ENCODE measurements at places on chromosomes 2 and 18.

DNA sequence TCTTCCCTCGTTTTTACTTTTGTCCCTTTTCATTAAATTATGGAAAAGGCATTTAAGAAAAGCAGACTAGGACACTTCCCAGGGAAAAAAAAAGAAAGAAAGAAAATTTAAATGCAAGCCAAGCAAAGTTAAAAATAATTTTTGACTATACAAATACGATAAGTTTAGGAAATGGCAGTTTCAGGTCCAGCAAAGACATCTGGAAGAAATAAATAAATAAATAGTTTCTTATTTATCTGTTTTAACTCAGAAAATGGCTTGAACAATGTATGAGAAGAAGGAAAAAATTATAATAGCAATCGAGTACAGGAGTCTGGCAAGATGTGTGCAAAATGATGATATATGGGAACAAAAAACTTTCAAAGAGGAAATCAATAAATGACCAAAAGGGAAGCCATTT is 114.6 kb upstream of the NCKAP5 start:
- DNase-seq, result no peak

DNA sequence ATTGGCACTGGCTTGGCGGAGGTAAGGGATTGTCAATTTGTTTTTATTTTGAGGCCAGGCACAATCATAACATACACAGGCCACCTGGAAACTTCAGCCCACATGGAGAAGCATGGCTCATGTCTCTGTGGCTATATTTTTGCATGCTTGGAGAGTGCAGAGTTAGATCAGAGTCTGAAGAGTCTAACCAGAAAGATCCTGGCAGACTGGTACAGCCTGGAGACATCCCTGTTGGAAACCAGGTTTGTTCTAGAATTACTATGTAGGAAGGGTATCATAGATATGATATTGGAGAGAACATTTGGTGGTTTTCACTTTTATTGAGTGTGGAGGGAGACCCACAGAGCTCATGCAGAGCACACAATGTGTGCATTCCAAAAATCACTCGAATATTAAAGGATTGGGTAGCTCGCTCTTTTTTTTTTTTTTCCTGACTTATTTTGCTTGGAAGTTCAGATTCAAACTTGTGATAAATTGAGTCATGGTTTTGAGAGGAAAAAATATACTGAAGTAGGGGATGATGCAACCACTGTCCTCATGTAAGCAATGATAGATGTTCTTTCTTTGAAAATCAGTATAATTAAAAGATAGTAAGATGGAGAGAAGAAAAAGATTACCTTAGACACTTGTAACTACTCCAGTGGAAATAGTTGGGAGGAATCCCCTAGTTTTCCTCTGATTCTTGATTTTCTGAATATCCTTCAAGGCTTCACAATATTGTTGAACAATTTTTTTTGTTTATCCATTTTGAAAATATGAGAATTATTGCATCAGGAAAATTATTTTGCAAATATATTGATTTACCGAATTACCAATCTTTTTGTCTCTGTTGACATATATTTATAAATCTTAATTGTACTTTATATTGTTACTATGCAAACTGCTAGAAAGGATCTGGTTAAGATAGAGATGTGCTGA is 185.7 kb upstream of the ZEB2 start:
- DNase-seq, result no peak

DNA sequence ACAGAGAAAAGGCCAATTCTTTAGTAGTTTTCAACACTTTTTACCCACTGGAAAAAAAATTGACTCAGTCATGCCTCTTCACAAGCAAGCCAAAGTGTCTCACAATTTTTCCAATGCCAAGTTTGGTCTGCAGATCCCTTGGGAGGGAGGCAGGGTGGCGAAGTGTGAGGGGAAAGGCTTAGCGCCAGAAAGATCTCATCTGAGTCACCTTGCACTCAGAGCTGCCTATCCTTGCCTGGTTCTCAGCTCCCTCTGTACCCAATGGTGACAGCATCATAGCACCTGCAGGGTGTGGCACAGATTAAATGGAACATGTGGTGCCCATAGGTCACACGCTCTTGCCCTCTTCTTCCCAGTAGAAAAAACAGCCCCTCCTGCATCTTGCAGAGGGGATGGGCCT is 55.2 kb upstream of the GYPC start:
- DNase-seq, result no peak

- DNase-seq, result no peak
These were observed 50.9 kb downstream of the NCAPH start for GRCh38 chr2:96386470-96386869.

GRCh38 chr2:60899230-60899891 is 18.0 kb downstream of the REL start:
- DNase-seq, result no peak

- no peak for DNase-seq
These were observed 199.4 kb downstream of the LRRTM1 start for GRCh38 chr2:80105015-80105640.

DNA sequence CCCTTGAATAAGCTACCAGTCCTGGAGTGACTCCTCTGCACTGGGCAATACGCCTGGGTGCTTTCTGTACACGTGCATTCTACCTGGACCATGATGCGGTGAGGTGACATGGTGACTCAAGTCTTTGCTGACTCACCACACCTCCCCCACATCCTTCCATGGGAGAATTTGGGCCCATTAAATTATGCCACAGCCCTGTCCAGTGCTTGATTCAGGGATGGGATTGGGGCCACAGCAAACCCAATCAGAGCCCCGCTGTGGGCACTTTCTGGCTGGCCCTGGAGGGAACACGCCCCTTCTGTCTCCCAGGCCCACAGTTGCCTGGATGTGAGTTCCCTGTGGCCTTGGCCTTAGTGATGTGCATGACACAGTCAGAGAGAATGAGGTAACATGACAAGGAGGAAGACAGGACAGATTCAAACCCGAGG is 86.9 kb downstream of the LRRC30 start:
- no peak for DNase-seq

DNA sequence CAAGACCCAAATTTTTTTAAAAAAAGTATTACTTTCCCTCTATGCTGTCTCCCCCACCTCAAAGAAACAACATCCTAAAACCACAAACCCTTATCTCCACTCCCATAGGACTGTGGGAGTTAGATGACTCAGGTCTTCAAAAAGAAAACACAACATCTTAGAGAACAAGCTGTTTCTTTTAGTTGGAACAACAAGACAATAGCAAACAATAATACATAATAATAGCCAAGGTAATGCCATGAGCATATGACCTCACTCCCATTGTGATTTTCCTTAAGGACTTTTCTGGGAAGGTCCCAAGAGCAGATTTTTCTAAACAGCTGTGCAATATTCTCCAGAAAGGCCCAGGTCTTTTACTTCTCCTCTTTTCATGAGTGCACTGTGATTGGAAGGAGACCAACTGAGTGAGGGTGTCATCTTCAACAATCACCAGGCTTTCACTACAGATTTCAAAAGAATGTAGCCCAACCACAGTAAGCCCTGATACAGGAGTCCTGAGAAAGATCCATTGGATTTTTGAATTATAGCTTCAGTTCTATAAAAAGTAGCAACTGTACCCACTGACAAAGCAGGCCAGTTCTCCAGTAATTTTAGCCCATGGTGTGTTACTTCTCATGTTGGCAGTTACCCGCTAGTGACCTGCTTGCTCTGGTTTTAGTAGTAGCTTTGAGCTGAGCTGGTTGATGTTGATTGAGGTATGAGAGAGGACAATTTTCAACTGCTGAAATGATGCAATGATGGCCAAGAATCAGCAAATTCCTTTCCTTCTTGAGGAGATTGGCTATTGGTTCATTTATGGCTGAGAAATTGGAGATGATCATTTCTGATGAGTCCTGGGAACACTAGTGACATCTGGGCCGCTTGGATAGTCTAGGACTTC is 144.5 kb upstream of the TCF4 start:
- DNase-seq, result no peak

DNA sequence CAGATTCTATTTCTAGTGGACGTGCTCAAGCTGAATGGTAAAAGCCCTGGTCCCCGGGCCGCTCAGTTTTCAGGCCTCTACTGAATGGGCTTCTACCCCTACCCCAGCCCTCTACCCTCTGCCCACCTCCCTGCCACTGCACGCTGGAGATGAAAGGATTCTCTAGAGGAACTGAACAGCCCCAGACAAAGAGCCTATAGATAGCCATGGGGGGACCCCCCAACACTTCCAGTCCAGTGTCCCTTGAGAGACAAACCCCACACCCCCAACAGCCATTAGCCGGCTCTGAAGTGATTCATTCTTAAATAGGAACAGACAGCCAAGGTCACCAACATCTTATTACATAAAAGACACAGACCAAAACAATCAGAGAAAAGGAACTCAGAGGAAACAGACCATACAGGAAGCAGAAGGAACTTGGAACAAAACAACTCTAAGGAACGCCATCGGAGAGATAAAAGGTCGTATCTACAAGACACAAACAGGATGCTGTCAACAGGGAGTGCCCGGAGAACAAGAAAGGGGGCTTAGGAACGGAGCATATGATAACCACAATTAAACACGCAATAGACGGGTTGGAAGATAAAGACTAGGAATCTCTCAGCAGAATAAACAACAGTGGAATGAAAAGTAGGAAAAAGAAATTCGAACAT is 23.5 kb downstream of the TMEM37 start:
- DNase-seq, result no peak

DNA sequence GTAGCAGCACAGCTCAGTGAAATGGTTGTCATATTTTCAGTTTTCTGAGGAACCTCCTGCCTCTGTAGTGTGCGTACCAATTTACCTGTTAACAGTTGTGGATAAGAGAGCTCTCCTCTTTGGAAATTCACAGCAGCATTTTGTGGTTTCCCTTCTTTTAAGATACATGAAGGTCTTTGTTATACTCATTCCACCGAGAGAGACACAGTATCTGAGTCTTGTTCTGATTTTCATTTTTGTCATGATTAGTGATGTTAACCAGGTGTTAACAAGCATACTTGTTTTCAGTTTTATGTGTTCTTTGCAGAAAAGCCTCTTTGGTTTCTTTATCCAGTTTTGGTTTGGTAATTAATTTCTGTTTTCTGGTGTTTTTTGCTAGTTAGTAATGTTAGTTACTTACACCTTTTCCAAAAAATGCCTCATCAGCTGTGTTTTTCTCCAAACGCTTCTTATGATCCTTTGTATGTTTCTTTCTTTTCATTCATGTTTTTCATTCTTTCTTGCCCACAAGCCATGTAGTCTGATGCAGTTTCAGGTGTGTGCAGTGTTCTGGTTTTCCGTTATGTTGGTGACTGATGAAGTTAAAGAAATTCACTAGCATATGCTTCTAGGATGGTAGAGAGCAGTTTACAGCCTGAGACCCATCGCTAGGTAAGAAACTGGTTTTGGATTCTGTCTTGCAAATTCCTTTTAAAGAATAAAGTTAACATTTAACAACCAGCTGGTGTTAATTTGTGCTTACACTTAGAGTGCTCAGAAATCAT is 30.1 kb downstream of the CCDC74A start:
- DNase-seq, result no peak

GRCh38 chr18:23314672-23315071 is 138.4 kb upstream of the RIOK3 start:
- no peak for DNase-seq

- DNase-seq, result no peak
These were observed 321.4 kb downstream of the IRS1 start for GRCh38 chr2:226478109-226478809.

DNA sequence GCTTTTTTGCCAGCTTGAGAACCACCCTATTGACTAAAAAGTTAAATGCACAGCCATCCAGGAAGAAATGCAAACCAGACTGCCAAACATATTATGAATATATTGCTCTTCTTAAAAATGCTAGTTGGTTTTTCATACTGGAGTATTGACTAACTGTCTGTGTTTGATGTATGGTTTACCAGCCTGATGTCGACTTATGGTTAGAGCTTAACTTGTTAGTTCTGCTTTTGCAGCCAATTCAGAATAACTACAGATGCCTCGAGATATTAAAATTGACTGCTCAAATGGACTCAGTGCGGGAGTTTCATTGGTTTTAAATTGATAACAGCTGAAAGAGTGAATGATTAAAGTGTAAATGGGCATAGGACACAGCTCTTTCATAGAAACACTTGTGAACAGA is 369.8 kb downstream of the ARHGAP15 start:
- no peak for DNase-seq

GRCh38 chr18:23163786-23164533 is 28.7 kb downstream of the CABLES1 start:
- DNase-seq, result no peak

DNA sequence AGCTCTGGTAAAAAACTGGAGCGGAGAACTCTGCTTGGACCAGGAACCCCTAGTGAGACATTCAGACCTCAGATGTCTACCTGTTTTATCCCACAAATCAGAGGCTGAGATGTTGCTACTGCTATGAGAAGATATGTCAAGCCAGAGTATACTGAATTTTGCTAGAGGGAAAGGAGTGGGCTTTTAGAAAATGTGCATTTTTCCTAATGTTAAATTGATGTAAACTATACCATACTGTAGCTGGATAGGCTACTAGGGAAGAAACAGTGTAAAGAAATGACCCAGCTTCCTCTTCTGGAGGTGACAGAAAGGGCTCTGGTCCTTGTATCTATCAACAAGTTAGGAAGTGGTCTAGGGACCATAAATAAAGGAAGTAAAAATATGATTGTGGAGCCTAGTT is 65.0 kb downstream of the SLC39A10 start:
- DNase-seq, result no peak

GRCh38 chr2:134079373-134079772 is 174.5 kb upstream of the MGAT5 start:
- DNase-seq, result no peak

- no peak for DNase-seq
These were observed 92.8 kb downstream of the ASAP2 start for GRCh38 chr2:9299161-9300100.

- no peak for DNase-seq
These were observed 40.7 kb downstream of the CYP26B1 start for GRCh38 chr2:72106978-72107377.

GRCh38 chr2:215929602-215930335 is 83.6 kb downstream of the MREG start:
- DNase-seq, result no peak

DNA sequence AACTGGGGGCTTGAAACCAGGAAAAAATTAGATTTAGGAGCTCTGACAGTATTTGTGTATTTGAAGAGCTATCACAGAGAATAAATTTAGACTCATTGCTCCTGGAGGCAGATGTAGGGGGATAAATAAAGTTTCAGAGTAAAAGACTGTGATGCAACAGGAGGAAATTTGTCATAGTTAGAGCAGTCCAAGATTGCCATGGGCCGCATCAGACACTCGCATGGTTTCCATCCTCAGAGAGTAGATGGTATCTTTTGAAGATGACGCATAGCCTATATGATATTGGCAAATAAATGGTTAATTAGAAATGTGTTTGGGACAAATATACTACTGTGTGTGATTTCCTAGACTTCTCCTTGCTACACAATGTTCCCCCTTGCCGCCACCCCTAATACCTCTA is 170.5 kb downstream of the FTCDNL1 start:
- no peak for DNase-seq

- DNase-seq, result no peak
These were observed 383 bp upstream of the ATP5MC3 start for GRCh38 chr2:175181877-175182308.
